ENCODE measurements at places on chromosomes 1 and 21.

DNA sequence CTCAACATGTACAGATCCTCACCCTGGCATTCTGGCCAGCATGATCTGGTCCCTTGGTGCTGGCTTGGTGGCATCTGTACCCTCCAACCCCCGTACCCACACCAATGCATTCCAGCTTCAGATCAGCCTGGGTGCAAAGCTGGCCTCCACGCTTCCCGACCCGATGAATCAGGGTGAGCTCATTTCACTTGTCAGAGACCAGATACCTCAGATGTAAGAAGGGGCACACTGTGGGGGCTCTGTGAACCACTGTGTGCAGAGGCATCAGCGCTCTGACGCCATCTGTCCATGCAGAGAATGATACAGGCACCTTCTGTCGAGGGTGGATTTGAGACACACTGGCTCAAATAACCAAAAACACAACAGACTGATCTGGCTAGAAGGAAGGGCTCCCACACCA, 76.6 kb downstream of the DMRTB1 start:
- no peak for DNase-seq

GRCh38 chr1:119662034-119662437, 14.0 kb upstream of the ZNF697 start:
- no peak for DNase-seq

- DNase-seq = no peak
Observed at GRCh38 chr1:171576144-171576543, 45.9 kb upstream of the MYOCOS start.

DNA sequence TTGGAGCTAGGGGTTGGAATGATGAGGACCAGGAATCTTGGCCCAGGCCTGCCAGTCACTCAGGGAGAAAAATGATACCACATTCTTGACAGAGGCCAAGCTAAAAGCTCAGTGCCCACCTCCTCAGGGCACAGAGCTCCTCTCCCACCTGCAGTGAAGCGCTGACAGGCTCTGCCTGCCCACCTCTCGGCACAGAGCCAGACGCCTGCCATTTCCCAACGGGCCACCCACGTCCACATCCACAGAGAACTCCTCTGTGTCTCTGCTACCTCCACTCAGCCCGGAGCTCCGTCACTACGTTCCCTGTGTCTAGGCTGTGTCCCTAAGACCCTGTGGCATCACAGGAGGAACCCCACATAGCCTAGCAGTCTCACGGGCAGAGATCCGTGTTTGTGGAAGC, 60.8 kb downstream of the MRPL37 start:
- DNase-seq = no peak

- no peak for DNase-seq
Observed at GRCh38 chr1:173269490-173270230, 62.5 kb upstream of the TNFSF4 start.

- no peak for DNase-seq
Observed at GRCh38 chr1:238649200-238649599, 737.2 kb upstream of the CHRM3 start.

- DNase-seq = no peak
Observed at GRCh38 chr1:169779150-169779549, 15.6 kb downstream of the METTL18 start.

DNA sequence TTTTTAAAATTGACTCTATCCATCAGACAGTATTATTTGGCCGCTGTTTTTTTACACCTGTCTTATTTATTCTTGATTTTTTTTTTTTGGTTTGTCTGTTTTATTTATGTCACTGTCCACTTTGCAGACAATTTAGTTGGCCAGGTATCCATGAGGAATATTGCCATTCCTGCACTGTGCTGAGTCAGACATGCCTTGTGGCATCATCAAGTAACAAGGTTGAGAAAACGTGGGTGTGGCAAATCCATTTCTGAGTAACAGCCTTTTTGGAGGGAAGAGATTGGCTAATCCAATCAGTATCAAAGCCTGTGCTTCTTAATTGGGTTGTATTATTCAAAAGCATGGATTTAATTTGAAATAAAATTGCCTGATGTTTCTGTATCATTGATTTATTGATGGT, 463.1 kb downstream of the USP25 start:
- DNase-seq = no peak

- no peak for DNase-seq
Observed at GRCh38 chr1:173860065-173860464, 7.7 kb downstream of the GAS5 start.

DNA sequence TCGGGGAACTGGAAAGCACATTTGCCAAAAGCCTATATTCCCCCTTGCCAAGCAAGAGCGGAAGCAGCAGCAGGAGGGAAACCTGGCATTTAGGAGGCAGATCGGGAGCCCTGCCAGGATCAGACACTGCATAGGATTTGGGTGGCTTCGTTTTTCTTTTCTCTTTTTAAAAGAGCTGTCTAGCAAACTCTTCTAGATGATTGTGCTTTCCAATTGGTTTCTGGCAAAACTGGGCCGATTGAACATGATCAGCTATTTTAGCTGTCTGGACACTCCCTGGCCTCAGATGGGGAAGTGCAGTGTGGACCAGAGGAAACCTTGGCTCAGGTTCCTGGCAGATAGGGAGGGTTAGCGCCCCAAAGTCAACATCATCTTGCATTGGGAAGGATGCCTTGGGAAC, 414.0 kb upstream of the KAZN start:
- peak; percentile 32 for DNase-seq

GRCh38 chr1:19682257-19682656, 17.6 kb downstream of the HTR6 start:
- DNase-seq = no peak

DNA sequence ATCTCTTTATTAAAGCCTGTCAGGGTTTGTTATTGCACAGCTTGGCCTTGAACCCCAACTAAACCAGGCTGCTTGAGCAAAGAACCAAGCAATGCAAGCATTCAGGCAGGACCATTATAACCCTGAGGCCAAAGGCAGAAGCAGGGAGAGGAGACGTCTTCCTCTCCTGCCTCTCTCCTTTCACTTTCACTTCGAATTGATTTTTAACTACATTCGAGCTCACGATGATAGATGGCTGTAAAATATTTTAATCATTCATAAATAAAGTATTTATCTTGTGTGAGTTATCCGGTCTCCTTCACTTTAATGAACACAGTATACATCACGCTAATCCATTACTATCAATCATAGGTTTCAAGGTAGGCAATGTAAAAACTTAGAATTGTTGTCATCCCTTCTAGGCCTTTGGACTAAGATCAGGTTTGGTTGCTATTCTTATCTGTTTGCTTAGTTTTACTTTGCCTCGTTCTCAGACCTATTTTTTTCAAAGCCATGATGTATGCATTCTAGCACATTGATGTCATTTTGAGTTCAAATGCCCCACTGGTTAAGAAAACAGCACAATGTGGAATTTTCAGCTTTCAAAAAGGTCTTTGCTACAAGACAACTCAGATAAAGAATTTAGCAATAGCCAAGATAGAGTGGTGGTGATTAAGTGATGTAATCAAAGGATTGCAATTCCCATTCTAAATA, 480.2 kb upstream of the RUNX1 start:
- DNase-seq = no peak

Measured in muscle of arm (tissue), 14 donors.